Psoas muscle (tissue), 8 donors: ENCODE measurements at places on chromosomes 2 and 18. TPM values are rescaled to one million over a fixed set of nuclear protein-coding genes. Genes with fewer than 3 reads are reported as not detected.

- DNase-seq: no peak
Measured at GRCh38 chr2:228426502-228427216, 245.2 kb upstream of the SPHKAP start.

DNA sequence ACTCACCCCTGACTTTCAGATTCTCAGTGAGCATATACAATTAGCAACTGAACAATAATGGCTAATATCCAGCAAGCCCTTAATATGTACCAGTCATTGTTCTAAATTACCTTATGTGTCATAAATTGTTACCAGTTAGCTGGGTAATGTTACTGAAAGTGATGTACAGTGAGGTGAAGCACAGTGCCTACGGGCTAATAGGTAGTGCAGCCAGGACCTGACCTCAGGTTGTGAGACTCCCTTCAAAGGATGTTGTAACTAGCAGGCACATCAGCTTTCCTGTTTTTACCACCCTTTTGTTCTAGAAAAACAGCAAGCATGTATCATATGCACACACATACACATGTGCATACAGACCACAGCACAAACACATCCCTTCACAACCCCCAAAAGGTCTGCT, 258.3 kb downstream of the PHLPP1 start:
- no peak for DNase-seq

DNA sequence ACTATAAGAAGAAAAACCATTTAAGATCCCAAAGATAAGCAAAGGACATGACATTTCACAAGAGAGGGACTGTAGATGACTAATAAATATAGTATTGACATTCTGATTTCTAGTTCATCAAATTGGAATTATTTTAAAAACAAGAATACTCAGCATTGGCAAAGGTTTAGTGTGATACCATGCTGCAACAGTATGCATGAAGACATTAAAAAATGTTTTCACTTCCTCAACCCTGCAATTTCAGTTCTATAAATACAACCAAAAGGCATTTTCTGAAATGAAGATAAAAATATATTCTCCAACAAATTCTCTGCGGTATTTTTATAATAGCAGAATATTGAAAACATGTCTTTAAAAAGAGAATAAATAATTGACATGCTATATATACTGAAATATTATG, 2.1 kb downstream of the C2orf81 start:
- DNase-seq: no peak

- no peak for DNase-seq
Measured at GRCh38 chr2:164920430-164920829, 34.9 kb downstream of the SLC38A11 start.

DNA sequence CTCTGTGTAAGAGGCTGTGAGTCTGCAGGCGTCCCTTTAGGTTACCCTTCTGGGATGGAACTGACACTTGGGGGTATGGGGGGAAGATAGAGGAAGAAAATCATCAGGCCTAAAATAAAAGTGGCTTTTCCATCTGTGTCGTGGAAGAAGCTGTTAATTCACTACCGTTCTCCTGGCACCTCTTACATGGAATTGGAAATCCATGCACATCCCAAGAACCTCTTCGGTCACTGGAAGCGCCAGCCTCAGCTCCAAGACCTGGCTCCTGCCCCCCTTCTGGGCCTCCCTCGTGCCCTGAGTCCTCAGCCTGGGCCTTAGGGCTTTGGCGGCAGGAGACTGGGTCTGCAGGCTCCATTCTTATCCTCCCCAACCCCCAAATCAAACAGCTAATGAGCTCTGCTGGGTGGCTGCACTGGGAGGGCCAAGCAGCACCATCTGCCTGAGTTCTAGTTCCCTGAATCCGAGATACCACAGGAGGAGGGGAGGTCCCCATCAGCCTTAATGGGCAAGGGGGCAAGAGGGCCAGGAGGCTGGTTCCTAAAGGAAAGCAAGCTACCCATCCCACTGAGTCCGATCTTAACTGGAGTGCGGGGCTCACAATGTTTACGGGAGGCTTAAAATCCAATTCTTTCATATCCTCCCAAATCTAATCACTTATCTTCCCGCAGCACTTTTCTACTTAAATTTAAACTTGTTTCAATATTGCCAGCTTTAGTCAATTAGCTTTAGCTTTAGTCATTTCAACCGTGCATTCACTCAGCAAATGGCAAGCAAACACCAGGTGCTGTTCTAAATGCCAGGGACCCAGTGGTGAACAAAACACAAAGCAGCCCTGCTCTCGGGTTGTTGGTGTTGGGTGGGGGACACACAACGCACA, 52.8 kb downstream of the FAM178B start:
- DNase-seq: peak; percentile 34

GRCh38 chr2:46770622-46771021, 145.0 kb downstream of the MCFD2 start:
- DNase-seq: no peak

- no peak for DNase-seq
Measured at GRCh38 chr2:84807063-84807485, 73.8 kb downstream of the TRABD2A start.

- DNase-seq: peak; percentile 83
Measured at GRCh38 chr2:69997015-69997830, 35.8 kb upstream of the ASPRV1 start.

- DNase-seq: peak; percentile 84
Measured at GRCh38 chr2:227817850-227818674, 4.4 kb downstream of the CCL20 start.

Gene ABCG5
- not detected for total RNA-seq

Gene ERFE
- total RNA-seq: 18.2 TPM
